ENCODE measurements at places on chromosomes 5 and 9.

DNA sequence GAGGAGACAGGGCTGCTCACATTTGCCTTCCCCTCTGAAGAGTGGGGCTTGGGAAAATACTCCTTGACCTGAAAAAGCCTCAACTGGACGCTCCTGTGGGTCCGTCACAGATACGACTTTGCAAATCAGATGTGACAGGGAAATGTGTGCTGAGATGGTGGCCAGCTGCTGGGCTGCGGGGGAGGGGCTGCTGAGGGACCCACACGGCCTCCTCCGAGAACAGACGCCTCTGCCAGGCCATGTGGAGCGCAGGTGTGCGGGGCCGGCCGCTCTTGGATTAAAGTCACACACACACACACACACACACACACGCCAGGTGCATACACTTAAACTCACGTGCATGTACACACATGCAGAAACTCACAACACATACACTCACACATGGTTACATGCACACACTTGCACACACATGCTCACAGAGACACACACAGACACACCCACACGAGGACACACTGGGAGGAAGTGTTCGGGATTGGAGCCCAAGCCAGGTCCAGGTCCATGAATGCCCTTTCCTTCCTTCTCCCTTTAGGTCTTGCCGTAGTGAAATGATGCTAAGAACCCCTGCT is 167.4 kb downstream of the GAPVD1 start:
- DNase-seq, result no peak

- no peak for DNase-seq
Measured at GRCh38 chr5:54547711-54548250, 30.2 kb downstream of the SNX18 start.

- DNase-seq, result peak; percentile 24
Measured at GRCh38 chr9:504921-505740, 290.5 kb downstream of the DOCK8 start.

- DNase-seq, result no peak
Measured at GRCh38 chr9:88680505-88681160, 145.7 kb downstream of the NXNL2 start.

DNA sequence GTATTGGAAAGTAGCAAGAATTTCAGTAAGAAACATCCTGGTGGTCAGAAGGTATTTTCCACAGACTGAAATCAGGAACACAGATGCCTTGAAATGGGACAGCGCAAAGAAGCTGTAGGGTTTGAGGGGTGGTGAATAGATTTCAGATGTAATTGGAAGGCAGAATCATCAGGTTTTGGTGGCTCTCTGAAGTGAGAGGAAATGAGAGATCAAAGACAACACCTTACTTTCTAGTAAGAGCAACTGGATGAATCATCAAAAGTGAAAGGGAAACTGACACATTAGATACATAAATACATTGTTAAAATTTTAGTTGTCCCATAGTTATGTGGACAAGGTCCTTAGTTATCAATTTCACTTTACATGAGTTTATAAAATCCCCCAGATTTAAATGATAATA is 188.2 kb upstream of the SLC27A6 start:
- no peak for DNase-seq

DNA sequence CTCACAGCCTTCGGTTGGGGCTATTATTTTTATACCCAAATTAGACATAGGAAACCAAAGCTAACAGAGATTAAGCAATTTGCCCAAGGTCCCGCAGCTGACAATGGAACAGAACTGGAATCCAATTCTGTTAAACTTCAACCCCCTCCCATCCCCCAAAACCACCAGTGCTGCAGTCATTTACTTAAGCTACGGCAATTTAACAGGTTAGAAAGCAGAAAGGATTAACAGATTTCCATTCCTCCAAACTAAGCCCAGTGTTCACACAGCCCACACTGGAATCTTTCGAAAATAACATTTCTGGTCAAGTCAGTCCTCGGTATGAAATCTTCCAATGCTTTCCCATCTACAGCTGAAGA is 1023.1 kb upstream of the DMAC1 start:
- DNase-seq, result no peak

- DNase-seq, result no peak
Measured at GRCh38 chr5:82624062-82624461, 345.9 kb upstream of the RPS23 start.

GRCh38 chr9:105930011-105930627 is 235.8 kb downstream of the TMEM38B start:
- no peak for DNase-seq

DNA sequence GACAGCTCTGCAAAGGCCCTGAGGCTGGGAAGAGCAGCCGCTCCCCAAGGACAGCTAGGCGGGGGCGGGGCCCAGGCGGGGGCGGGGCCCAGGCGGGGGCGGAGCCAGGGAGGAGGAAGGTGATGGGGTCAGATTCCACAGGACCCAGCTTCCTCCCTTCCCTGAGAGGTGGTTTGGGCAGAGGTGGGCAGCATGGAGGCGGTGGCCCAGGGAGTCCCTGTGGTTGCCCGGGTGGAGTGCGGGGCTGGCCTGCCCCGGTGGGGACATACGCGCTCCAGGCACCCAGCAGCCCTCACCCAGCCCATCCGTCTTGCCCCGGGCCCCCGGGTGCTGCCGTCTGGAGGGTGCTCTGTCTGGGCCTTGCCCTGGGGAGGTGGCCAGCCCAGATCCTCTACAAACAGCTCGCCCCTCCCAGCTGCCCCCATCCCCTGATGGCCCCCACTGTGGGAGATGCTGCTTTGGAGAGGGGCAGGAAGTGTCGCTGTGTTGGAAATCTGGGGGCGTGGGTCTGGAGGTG is 11.0 kb upstream of the RNU6ATAC start:
- DNase-seq, result no peak

GRCh38 chr9:129889941-129890717 is 54.9 kb downstream of the USP20 start:
- peak; percentile 84 for DNase-seq

DNA sequence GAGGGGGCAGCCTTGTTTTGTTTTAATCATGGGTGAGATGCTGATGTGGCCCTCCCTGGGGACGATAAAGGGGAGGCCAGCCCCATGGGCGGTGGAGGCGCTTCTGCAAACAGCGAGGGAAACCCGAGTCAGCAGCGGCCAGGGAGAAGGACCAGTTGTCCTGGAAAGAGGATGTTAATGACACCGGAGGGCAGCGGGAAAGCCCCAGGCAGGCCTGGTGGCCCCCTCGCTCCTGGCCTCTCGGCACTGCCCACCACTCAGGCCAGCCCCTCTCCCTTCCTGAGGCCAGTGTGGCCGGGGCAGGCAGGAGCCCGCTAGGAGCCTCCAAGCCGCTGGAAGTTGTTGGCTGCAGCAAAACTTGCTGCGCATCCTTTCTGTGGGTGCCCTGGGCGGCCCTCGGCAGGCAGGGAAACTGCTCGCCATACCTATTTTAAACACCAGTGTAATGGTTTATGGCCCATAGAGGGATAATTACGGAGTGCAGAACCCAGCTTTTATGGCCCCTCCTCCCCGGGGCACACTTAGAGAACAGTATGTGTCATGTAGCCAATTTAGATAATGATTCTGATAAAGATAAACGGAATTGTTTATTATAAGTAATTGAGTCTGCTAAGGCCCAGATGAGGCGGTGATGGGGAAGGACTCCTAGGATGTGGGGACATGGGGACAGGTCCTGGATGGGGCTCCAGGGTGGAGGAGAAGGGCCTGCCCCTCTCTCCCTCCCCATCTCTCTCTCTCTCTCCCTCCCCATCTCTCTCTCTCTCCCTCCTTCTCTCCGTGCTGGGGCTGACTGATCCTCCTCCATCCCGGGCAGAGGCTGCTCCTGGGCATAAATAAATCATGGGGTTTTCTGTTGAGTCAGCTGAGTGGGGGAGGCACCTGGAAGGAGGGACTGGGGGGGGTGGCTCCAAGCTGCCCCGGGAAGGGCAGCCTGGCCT is 36.9 kb downstream of the LMX1B start:
- DNase-seq, result no peak

- no peak for DNase-seq
Measured at GRCh38 chr5:56478062-56478461, 244.9 kb upstream of the ANKRD55 start.

- DNase-seq, result no peak
Measured at GRCh38 chr5:140678993-140679392, 5.6 kb upstream of the DND1 start.

- DNase-seq, result no peak
Measured at GRCh38 chr9:112000743-112001142, 104.1 kb downstream of the UGCG start.

DNA sequence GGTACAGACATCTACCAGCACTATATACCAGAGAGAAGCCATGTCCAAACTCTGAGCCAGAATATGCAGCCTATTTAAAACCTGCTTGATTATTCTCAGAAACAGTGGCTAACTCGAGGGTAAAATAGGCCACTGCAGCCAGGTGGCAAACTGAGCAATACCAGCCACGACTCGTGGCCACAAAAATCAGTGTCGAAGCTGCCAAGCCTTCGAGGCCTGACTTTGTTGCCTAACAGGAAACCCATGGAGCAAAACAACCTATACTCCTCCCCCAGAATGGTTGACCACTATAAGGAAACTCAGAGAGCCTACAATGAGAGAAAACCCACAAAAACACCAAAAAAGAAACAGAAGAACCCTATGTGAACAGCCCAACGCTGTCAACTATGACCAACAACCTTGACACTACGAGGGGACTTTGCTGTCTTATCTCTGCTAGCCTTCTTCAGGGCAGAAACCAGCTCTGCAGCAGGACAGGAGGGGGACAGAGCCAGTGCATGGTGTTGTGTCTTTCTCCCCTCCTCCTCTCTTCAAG is 133.8 kb downstream of the TMEM174 start:
- DNase-seq, result no peak

DNA sequence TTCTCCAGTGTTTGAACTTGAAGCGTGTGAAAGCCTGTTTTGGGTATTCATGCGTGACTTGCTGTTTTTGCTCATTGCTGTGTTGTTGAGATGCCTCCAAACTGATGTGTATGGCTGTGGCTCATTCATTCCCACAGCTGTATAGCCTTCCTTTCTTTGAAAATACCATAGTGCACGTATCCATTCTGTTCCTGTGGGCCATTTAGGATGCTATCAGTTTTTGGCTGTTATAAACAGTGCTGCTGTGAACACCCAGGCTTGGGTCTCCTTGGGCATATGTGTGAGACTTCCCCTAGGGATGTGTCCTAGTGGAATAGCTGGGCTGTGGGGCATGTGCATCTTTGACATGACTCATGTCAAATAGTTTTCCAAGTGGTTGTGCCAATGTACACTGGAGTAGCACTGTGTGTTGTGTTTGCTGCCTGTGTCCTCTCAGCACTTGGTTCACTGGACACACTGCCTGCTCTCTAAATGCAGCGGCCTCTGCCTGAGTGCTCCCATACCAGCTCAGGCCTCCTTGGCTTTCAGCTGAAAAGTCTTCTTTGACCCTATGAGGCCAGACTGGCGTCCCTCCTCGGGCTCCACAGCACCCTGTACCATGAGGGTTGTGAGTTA is 102.6 kb upstream of the TBC1D2 start:
- DNase-seq, result no peak

- no peak for DNase-seq
Measured at GRCh38 chr5:20469792-20470191, 481.8 kb upstream of the CDH18 start.

DNA sequence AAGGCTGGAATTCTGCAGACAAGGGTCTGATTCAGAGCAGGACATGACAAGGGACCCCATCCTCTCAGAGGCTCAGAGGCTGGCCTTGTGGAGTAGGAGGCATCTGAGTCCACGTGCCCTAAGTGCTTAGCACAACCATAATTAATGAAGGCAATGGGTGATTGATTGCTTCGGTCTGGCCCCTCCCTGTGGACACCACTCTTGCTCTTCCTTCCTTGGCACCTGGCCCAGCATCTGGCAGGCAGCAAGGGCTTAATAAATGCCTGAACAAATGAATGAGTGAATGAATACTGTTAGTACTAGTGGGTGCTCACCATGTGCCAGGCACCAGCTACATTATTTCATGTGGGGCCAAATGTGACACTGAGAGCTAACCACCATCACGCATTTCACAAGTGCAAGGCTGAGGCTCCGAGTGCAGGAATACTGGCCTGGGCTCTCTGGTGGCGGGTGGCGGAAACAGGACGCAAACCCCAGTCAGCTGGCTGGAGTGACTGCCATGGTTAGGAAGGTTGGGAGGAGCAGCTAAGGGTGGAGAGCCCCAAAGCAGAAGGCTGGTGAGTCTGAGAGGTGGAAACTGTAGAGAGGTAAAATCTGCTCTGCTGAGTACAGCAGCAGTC is 53.6 kb downstream of the ASS1 start:
- DNase-seq, result no peak

GRCh38 chr9:37800631-37801286 is at the start of gene DCAF10:
Gene DCAF10, plus strand, starts transcription at chr9:37800797. Its CDS starts 70 bp downstream, at chr9:37800867.
- DNase-seq, result peak; percentile 97

- peak; percentile 62 for DNase-seq
Measured at GRCh38 chr9:133375116-133375723, 640 bp downstream of the SURF4 start.

- no peak for DNase-seq
Measured at GRCh38 chr5:36177715-36178523, 26.0 kb downstream of the SKP2 start.

DNA sequence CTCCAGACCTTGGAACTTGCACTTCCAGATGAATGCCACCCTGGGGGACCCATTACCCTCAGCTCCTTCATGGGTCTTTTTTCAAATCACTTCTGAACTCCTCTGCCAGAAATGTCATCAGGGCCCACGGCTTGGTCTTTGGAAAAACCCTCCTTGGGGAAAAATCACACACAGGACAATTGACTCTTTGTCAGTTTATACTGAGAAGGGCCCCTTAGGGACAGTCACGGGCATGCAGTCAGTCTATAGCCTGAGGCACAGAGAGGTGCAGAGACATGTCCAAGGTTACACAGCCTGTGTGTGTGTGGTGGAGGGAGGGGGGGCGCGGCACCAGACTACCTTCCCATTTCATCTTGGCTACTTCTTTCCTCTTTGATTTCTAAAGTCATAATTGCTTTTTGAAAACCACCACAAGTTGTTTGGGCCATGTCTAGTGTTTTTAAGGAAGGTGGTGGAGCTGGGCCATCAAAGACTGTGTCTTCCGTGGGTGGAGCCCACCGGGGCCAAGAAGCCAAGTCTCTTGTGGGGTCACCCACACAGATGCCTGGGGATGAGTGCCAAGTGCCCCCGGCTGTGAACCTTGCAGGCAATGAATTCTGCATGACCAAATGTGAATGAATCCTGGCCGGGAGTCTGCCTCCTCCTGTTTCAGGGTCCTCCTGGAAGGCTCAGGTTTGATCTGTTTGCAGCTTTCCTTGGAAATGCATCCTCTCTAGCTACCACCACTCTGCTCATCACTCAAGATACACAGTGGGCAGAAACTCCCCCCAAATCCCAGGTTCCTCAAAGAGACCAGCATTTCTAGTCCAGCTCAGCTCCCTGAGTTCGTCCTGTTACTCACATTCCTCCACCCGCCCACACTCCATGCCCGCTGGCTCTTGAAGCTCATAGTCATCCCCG is 200.1 kb upstream of the TBC1D2 start:
- DNase-seq, result peak; percentile 20

GRCh38 chr5:91867799-91868198 is 484.7 kb upstream of the ARRDC3 start:
- DNase-seq, result no peak

GRCh38 chr5:109953761-109954160 is 264.0 kb downstream of the MAN2A1 start:
- DNase-seq, result no peak
